ENCODE measurements at places on chromosomes 1 and 21. TPM values are rescaled to one million over a fixed set of nuclear protein-coding genes. Genes with fewer than 3 reads are reported as not detected.

- DNase-seq = no peak
- H3K4me3 ChIP-seq = no peak overlapping the region
- no peak overlapping the region for H3K27ac ChIP-seq
- H3K4me1 ChIP-seq = no peaks in the 10 kb centered on the region
- no peaks in the 10 kb centered on the region for H3K27me3 ChIP-seq
Measured at GRCh38 chr21:30831194-30831765, 1.7 kb upstream of the KRTAP7-1 start.

GRCh38 chr1:113136476-113136875 is 63.5 kb downstream of the LRIG2 start:
- H3K36me3 ChIP-seq = no peaks in the 10 kb centered on the region
- no peak overlapping the region for H3K27ac ChIP-seq

GBP4 gene
- total RNA-seq = 11.1 TPM

GRCh38 chr1:224565611-224566406 is 50.3 kb upstream of the CNIH3 start:
- H3K4me3 ChIP-seq = no peak overlapping the region
- no peaks in the 10 kb centered on the region for H3K4me1 ChIP-seq
- no peak overlapping the region for H3K27ac ChIP-seq
- no peak for DNase-seq
- no peaks in the 10 kb centered on the region for H3K27me3 ChIP-seq

- H3K4me3 ChIP-seq = no peak overlapping the region
- no peak for DNase-seq
- no peaks in the 10 kb centered on the region for H3K27me3 ChIP-seq
- no peaks in the 10 kb centered on the region for H3K36me3 ChIP-seq
- no peaks in the 10 kb centered on the region for H3K4me1 ChIP-seq
Measured at GRCh38 chr1:59455206-59455605, 158.3 kb downstream of the FGGY start.

DNA sequence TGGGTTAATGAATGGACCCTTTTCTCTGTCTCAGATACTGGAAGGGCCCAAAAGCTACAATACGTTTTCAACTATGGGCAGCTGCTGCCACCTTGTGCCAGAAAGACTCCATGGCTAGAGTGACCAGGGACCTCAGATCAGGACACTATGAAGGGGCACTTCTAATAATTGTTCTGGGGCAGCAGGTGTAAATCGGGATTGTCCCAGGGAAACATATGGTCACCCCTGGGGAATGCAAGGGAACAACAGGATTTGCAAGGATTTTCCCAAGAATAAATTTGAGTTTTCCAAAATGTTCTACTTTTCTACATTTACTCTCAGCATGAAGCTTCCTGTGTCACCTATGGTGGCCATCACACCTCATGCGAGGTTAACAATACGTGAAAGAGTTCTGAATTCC is 12.0 kb upstream of the FCAMR start:
- H3K4me3 ChIP-seq = no peak overlapping the region
- H3K4me1 ChIP-seq = no peaks in the 10 kb centered on the region
- no peak for DNase-seq
- H3K27ac ChIP-seq = no peak overlapping the region
- H3K27me3 ChIP-seq = no peaks in the 10 kb centered on the region
- H3K36me3 ChIP-seq = no peaks in the 10 kb centered on the region

- H3K27ac ChIP-seq = no peak overlapping the region
- no peaks in the 10 kb centered on the region for H3K4me1 ChIP-seq
- no peaks in the 10 kb centered on the region for H3K36me3 ChIP-seq
- H3K27me3 ChIP-seq = no peaks in the 10 kb centered on the region
- DNase-seq = no peak
- no peak overlapping the region for H3K4me3 ChIP-seq
Measured at GRCh38 chr1:33260439-33260838, 4.1 kb downstream of the ZNF362 start.

DNA sequence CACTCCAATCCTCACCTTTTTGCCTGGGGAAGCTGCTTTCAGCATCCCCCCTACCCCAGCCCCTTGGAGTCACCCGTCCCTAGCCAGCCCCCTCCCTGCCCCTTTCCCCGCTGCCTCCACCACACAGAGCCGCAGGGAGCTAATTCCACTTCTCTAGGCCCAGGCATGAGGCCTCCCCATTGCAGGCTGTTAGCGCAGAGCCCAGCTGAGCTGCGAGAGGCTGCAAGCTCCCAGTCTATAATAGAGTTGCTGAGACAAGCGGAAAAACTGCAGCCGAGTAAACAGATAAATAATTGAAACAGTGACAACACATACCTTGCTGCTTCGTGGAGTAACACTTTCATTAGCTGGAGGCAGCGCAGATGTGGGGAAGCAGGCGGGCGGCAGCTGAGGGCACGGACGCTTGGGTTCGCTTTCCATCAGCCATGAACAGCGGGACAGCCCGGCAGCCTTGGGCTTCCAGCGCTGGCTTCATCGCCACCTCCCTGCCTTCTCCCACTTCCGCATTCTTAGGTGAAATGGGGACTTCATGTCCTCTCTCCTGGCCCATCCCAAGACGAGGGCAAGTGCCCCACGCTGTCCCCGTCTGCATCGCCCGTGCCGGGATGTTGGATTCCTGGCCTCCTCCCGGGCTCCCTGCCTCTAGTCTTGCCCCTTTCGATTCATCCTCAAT is 183.3 kb downstream of the IGSF21 start:
- DNase-seq = no peak
- H3K4me1 ChIP-seq = no peaks in the 10 kb centered on the region
- no peak overlapping the region for H3K27ac ChIP-seq
- no peak overlapping the region for H3K4me3 ChIP-seq
- H3K36me3 ChIP-seq = no peaks in the 10 kb centered on the region

- peak overlapping the region; percentile 92 for H3K27ac ChIP-seq
- peaks cover 21% of the 10 kb centered on the region for H3K4me1 ChIP-seq
- H3K36me3 ChIP-seq = no peaks in the 10 kb centered on the region
- DNase-seq = no peak
- H3K4me3 ChIP-seq = no peak overlapping the region
- no peaks in the 10 kb centered on the region for H3K27me3 ChIP-seq
Measured at GRCh38 chr1:234977875-234978396, 150.7 kb downstream of the TOMM20 start.

CALML6 gene
- total RNA-seq = not detected

DNA sequence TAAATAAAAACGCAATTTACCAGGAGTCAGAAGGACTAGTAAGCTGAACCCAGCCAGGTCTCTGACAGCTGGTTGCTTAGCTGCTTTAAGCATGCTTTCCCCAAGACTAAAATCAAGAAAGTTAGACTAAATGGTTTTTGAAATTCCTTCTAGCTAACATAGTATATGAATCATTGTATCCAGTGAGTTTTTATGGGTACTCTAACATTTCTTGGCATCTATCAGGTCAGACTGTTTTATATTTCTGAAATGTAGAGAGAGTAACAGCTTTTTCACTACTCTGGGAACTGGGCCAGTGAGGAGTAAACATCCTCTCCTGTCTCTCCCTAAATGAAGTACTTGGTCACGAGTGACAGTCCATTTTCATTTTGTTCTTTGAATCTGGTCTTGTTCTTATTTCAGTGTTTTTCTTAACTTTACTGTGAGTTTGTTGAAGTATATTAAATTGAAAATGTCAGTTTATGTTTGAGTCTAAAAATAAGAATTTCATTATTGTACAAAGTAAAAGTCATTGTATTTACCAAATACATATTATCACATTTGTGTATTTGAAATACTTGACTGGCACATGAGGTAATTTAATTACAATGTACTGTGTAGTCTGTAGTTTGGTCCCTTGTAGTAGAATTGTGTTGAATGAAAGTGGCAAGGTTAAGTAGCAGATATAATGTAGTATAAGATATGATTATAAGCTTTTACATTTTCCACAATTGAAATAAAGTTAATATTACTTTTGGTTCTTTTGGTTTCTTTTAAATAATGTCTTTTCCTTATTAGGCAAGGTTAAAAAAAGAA is 47.6 kb downstream of the PKN2 start:
- no peak overlapping the region for H3K4me3 ChIP-seq
- H3K36me3 ChIP-seq = no peaks in the 10 kb centered on the region
- no peaks in the 10 kb centered on the region for H3K4me1 ChIP-seq
- peak overlapping the region; percentile 71 for H3K27ac ChIP-seq
- no peaks in the 10 kb centered on the region for H3K27me3 ChIP-seq

Data from uterus (tissue), 4 donors.